Naive thymus-derived CD8-positive, alpha-beta T cell (primary cell): ENCODE measurements at places on chromosomes 11 and 22.

DNA sequence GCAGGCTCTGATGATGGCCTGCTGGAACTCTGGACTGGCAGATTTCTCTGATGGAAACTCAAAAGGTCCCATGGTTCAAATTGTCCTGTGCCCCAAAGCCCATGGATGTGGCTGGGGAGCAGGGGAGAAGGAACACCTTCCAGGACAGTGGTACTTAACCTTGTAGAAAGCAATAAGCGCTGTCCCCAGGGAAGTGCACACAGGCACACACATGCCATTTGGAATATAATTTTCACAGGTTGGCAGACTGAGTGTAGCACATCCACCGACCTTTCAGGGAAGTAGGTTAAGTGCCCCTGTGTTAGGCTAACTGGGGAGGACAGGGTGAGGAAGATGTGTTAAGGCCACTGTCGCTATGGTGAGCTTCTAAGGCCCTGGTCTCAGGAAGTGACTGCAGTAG lies 17.8 kb downstream of the DDX25 start:
- DNase-seq, result no peak

- no peak for DNase-seq
Observed at GRCh38 chr11:125233116-125233515, 68.6 kb downstream of the PKNOX2 start.

- no peak for DNase-seq
Observed at GRCh38 chr22:47645450-47645914, 883.0 kb downstream of the TBC1D22A start.

- no peak for DNase-seq
Observed at GRCh38 chr11:12219757-12220156, 109.4 kb downstream of the MICAL2 start.

DNA sequence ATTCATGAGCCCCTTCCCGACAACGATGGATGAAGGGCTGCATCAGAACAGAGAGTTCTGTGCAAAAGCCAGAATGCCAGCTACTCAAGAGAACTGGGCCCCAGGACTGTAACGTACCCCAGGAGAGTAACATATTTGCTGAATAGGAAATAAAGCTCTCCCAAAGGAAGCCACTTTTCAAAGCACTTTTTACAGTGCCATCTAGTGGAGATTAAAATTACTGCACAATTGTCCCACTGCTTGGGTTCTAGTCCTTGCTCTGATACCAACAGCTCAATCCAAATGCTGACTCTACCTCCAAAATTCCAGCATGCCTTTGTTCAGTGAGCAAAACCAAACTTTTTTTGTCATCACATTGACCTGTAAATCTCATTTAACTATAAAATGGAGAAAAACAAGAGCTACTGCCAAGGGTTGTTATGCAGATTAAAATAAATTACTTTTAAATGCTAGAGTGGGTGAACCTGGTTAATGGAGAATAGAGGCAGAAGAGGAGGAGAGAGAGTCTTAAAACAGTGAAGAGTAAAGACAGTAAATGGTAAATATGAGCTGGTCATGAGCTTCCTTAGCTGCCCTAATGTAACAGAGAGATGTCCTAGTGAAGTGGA lies 87.6 kb upstream of the FSHB start:
- DNase-seq, result no peak

- DNase-seq, result no peak
Observed at GRCh38 chr11:107504981-107505380, 47.4 kb upstream of the CWF19L2 start.

- DNase-seq, result no peak
Observed at GRCh38 chr22:20993304-20994127, 8.4 kb downstream of the THAP7 start.

DNA sequence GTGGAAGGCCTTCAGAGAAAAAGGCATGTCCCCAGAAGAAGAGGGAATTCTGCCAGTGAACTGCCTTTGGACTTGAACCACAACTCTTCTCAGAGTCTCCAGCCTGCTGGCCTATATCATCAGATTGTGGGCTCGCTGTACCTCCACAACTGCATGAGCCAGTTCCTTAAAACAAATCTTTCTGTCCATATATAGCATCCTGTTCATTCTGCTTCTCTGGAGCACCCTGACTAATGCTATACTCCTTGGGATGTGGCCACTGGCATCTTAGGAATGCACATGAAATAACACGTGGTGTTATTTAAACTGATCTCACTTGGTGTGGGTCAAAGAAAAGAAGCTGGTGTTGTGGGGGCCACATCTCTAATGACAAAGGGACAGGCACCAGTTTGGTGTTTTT lies 58.3 kb upstream of the VSTM5 start:
- DNase-seq, result no peak

DNA sequence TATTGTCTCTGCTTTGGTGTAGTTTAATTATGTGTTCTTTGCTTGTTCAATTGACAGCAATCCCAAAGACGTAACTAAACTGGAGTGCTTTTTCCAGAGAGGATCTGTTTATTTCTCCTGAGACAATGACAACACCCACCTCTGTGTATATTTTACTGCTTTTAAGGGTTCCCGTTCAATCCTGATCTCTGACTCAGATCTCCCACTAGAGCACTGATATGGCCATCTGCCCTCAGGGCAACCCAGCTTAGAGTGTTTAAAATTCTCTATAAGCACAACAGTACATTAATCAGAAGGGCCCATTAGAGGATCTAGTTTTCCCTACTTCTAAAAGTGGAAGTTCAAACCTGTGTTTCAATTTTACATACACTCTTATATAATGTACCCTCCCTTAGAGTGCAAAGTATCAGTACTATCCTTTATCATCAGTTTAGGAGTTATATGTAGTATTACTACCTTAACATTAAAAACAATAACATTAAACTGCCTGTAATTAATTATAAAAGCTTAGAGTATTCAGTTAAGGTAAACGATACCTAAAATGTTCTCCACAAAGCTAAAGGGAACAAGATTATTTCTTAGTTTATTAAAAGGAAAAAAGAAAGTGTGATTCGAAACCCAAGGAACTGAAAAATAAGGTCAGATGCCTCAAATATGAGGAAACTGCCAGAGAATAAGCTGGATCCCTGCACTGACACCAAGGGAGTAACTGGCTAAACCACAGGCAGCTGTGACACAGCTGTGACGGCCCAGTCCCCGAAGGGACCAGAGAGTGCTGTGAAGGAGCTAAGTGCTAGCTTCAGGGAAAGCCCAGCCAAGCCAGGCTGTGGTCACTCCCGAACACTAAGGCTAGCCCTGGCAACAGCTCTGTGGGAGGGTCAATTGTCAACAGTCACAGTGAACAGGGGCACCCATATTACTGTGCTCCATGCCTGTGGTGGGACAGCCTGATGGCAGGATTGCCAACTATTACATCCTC lies 15.2 kb downstream of the UFD1 start:
- DNase-seq, result no peak

GRCh38 chr22:34966980-34967565 lies 98.9 kb upstream of the ISX start:
- DNase-seq, result no peak

DNA sequence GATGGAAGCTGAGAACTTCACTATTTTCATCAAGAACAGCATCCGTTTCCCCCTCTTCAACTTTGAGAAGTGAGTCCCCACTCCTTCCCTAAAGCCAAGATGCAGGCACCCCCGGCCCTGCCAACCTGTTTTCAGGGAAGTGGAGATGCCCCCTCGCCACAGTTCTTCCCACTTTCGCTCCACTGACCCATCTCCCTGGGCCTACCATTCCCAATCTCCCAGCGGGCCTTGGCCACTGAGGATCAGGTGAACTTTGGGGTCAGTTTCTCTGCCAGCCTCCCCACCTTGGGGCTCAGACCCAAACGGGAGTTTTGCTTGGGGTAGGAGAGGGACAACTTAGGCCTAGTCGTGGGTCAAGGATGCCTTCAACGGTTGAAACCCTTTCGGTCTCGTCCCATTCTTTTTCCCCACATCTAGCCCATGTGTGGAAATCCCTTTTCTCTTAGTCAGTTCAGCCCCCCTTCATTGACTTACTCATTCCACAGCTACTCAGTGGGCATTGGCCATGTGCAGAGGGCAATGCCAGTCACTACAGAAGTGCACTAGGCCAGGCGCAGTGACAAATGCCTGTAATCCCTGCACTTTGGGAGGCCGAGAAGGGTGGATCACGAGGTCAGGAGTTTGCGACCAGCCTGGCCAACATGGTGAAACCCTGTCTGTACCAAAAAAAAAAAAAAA lies 10.6 kb downstream of the P2RX3 start:
- DNase-seq, result no peak

- no peak for DNase-seq
Observed at GRCh38 chr22:35966314-35967045, 62.1 kb downstream of the RBFOX2 start.

DNA sequence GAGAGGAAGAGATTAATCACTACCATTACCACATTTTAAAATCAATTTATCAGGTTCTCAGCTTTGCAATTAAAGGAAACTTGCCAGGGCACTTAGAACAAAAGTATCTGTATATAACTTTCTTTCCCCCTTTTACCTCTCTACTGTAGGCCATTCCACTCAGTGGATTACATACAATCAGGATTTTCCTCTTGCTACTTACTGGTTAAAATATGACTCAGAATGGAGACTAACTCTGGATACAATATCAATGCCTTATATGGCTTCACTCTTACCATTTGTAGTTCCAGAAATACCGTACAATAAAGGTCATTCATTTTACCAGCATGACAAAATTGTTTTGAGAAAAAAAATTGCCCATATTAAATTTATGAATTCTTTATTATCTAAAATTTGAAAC lies 706.8 kb downstream of the KCNA4 start:
- no peak for DNase-seq

GRCh38 chr11:77322506-77322905 lies 21.0 kb upstream of the GDPD4 start:
- no peak for DNase-seq

- DNase-seq, result no peak
Observed at GRCh38 chr11:11349106-11349825, 3.8 kb downstream of the CSNK2A3 start.

DNA sequence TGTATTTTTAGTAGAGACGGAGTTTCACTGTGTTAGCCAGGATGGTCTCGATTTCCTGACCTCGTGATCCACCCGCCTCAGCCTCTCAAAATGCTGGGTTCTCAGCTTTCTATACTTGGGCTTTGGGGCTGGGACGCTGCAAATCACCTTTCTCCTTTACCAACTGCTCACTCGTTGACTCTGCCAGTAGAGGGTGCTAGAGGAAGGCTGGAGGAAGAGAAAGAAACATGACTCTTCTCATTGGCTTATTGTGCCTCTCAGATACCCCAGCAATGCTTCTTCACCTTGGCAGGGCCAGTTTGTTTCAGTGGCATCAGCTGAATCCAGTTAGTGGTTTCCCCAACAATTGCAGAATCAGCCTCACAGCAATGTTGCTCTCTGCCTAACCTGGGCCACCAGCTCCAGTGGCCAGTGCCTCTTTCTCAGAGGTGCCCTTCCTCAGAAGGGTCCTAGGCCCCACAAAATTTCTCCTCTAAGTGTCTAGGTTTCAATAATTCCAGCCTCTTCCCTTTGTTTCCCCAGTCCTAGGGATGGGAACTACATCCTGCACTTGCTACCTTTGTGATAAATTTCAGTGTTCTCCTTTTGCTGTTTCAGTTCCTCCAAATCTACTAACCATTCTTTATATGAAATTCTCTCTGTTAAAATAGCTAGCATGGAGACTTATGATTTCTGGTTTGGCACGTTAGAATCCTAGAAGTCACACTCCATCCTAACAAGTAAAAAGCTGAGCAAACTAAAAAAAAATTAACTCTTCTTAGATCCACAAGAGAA lies 71.5 kb upstream of the VSTM5 start:
- no peak for DNase-seq

- DNase-seq, result no peak
Observed at GRCh38 chr11:132904607-132905006, 627.7 kb downstream of the OPCML start.

DNA sequence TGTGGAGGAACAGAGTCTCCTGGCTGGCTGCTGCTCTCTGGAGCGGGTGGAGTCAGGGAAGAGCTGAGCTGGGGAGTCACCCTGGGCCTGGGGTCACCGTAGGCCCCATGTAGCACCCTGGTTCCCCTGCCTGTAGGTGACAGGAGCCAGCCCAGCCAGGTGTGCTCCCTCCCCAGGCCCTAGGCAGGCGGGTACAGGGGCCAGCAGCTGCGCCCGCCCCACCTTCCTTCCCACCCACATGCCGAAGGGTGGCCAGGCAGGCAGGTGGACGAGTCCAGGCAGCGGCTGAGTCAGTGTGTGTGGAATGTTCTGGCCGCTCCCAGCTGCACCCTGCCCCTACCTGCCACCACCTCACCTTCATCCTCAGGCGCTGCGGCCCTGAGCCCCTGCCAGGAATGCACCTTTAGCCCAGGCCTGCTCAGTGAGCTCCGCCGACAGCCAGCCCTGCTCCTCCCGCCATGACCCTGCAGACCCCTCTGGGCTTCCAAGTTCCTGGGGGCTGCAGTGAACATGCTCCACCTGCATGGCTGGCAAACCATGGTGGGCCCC lies 654 bp upstream of the SYT8 start:
- DNase-seq, result no peak

- DNase-seq, result no peak
Observed at GRCh38 chr11:1442163-1442562, 44.4 kb downstream of the MOB2 start.

DNA sequence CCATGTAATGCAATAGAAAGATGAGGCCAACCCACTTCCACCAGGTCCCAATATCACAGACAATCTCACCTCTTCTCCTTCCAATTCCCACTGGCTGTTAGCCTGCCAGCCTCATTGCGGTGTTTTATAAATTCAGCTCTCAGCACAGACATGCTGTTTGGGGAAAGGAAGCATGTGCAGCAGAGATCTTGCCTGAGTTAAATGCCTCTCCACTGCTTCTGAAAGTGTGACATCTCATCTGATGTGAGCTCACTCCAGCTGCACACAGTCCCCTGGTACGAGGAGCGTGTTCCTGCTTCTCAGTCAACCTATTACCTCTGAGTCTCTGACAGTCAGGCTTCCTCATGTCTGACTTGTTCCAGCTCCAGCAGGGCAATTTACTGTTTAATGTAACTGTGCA lies 122.7 kb upstream of the GUCY1A2 start:
- DNase-seq, result no peak

DNA sequence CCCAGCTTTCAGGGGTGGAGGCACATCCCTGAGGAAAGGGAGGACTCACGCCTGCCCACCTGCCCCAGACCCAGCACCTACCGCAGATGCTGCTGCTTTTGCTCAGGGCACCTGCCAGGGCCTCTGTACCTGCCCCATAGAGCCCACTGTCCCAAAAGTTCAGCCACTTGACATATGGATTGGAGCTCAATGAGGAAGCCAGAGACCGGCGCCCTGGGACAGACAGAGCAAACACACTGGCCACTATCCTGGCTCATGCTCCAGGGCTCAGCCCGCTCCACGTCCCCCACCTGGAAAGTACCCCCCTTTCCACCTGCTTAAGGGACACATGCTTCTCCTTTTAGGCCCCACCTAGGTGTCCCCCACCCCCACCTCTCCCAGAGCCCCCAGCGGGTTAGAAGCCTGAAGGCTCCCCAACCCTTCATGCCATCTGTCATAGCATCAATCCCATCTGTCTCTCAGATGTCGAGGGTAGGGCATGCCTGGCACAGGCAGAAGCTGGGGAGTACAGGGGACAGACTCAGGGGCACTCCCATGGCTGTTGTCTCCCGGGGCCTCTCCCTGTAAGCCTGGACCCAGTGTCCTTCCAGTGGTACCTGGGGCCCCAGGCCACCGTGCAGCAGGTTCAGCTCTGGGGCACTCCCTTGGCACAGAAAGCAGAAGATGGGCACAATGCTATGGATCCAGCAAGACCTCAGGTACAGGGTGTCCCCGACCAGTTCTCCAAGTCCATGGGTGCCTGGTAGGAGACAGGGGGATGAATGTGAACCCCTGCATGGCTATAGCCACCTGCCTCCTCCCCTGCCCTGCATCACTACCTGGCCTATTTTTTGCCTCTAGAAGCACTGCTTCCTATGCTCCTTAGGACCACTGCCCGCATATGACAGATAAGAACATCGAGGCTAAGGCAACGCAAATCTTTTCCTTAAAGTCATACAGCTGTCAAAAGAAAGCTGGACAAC lies 2.2 kb upstream of the P2RX6 start:
- DNase-seq, result no peak
